ENCODE measurements at places on chromosomes 12 and 14. TPM values are rescaled to one million over a fixed set of nuclear protein-coding genes. Genes with fewer than 3 reads are reported as not detected.

DNA sequence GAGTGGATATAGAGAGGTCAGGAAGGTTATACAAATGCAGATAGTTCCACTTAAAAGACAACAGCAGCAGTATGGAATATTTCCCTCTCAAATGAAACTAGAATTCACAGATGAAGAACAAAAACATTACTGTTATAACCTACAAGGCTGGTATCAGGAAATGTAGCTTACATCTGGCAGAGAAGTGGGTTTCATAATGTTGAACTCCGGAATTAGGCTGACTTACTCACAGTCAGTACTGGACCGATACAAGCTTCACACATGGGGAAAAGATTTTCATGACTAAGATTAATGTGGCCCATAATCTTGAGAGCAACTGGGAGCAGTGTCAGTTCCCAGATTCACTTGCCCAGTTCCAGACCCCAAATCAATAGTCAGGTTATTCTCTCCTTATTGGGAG lies 353.9 kb downstream of the DUSP6 start:
- DNase-seq = no peak

DNA sequence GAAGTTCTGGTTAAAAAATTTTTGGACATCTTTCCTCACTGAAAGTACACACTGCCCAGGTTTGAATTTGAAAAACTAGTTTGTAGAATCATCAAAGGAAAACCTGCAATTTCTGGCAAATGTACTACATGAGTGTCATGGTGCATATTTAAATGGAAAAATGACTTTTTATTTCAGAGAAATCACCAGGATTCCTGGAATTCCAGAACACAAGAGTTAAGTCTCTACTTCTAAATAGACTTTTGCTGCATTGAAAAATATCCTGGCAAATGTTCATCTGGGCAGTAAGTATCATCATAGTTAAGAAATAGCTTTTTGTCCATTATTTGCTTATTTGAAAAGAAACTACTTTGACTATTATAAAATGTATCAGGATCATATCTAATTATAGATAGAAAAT lies 275.1 kb downstream of the PRKD1 start:
- DNase-seq = no peak

GRCh38 chr12:104122298-104122697 lies 15.7 kb downstream of the NFYB start:
- no peak for DNase-seq

DNA sequence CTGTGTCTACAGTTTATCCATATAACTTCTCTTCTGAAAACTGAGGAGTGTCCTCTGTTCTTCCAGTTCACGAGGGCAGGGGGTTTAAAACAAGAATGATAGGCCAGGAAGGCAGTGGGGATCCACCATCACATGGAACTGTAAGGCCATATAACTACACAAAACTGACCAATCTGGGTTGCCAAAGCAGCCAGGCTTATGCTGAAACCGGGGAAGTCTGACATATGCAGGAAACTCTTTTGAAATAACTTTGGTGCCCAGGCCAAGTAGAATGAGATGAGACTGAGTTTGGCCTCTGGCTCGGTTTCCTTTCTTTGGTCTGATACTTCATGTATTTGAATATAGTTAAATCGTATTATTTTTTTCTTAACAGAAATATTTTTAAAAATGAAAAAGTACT lies 18.0 kb upstream of the ATF1 start:
- DNase-seq = no peak

DNA sequence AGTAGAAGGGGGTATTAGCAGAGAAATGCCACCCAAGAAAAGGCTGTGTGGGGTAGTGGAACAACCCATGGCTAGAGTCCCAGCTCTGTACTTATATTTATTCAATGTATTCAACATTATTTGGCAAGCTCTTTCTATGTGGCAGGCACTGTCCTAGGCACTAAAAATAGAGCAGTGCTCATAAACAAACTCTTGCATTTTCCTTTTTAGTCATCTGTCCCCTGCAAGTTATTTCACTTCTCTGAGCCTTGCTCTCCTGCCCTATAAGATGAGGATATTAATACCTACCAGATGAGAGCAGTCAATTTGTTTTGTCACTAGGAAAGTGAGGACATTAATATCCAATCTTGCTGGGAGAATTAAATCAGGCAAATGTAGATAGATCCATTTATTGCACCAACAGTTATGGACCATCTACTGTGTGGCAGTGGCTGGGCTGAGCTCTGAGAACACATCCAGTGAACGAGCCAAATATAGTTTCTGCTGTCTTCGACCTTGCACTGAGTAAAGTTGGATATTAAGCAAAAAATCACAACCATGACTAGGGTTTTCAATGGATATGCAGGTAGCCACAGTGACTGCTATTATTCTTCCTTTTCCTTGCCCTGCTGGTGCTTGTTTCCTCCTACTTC lies 314.3 kb upstream of the TBX3 start:
- DNase-seq = no peak

GRCh38 chr14:104531421-104532190 lies 48.0 kb upstream of the C14orf180 start:
- no peak for DNase-seq

- no peak for DNase-seq
Measured at GRCh38 chr14:95061317-95062093, 95.8 kb downstream of the DICER1 start.

DNA sequence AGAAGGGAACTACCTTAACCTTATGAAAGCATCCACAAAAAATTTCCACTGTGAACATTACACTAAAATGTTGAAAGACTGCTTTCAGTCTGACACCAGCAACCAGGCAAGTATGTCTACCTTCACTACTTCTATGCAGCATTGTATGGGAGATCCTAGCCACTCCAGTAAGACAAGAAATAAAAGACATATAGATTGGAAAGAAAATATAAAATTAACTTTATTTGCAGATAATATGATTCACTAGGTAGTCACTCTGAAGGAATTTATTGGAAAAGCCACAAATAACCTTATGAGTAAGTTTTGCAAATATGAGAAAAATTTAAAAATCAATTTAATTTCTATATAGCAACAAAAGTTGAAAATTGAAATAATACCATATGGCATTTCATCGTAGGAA lies 172.0 kb downstream of the RERGL start:
- no peak for DNase-seq

DNA sequence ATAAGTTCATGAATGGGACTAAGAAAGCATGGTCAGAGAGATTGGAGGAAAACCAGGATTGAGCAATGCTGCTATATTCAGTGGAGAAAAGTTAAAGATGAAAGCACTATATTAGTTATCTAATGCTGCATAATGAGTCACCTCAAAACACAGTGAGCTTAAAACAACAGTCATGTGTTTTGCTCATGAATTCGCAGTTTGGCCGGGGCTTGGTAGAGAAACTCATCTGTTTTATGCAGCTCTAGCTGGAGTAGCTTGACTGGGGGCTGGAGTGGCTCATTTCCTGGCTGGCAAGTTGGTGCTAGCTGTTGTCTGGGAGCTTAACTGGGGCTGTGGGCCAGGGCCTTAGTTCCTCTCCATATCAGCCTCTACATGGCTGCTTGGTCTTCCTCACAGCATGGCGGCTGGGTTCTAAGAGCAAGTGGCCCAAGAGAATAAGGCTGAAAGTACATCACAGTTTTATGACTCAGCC lies 90.1 kb downstream of the ADCK1 start:
- DNase-seq = no peak

DNA sequence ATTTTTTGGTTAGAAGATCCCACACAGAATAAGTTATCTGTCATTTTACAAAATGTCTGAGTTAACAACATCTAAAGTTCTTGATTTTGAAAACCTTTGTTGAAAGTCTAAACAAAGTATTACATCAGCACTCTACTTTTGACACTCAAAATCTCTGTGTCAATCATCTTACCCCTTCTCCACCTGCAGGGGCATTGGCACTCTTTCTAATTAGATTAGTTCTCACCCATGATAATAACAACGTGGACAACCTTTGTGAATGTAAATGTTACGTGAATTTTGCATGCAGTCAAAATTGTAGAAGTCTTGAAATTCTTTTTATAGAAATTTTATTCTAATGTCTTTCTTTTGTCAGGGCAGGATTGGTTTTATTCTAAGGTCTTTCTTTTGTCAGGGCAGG lies 33.5 kb upstream of the PPFIA2 start:
- no peak for DNase-seq

DNA sequence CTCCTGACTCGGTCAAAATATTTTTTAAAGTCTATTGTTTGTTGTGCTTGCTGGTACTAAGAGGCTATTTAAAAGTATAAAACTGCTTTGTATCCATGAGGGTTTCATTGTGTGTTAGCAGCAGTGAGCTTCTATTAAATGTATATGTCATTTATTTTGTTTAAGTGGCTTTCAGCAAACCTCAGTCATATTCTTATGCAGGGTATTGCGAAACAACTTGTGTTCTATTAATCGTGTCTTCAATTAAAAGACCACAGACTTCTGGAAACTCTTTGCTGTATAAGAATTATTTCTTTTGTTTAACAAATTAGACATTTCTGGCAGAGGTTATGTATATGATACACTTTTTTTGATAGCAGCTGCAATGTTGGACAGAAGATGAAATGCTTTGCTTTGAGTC lies 6.5 kb downstream of the IAPP start:
- no peak for DNase-seq

DNA sequence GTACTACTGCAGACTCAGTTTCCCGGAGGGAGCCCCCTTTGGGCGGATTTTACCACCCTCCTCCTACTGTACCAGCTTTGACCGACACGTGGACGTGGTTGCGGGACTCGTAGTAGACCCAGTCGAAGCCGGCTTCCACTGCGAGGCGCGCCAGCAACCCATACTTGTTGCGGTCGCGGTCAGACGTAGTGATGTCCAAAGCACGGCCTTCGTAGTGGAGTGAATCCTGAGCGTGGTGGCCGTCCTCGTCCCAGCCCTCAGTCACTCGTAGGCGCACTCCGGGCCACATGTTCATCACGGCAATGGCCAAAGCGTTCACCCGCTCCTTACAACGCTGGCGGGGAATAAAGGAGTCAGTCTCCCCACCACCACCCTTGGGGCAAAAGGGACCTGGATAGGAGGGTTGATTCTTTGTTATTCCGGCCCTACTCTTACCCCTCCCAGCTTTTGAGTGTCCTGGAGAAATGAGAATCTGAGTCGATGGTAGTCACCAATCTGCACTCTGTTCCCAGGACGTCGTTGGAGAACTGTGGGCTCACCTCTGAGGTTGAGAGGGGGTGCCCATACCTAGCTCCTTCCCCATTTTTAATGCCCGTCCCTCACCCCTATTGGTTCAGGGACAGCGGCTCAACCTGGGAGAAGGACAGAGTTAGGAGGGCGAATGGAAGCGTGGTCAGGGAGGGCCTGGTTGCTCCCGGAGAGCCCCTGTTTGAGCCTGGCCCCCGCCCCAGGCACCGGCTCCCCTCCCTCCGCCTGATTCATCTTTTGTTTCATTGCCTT lies 3.4 kb downstream of the DHH start:
- DNase-seq = no peak

- DNase-seq = no peak
Measured at GRCh38 chr12:9881246-9881645, at the start of gene KLRF2. Gene KLRF2 (plus strand): TSS chr12:9881489. CDS start chr12:9881596, 107 bp downstream.

GRCh38 chr12:63419154-63419553 lies 249.1 kb downstream of the DPY19L2 start:
- no peak for DNase-seq

- no peak for DNase-seq
Measured at GRCh38 chr12:100706033-100706432, 88.5 kb upstream of the ANO4 start.

GRCh38 chr12:64124511-64125197 lies 97.4 kb downstream of the KICS2 start:
- no peak for DNase-seq

DNA sequence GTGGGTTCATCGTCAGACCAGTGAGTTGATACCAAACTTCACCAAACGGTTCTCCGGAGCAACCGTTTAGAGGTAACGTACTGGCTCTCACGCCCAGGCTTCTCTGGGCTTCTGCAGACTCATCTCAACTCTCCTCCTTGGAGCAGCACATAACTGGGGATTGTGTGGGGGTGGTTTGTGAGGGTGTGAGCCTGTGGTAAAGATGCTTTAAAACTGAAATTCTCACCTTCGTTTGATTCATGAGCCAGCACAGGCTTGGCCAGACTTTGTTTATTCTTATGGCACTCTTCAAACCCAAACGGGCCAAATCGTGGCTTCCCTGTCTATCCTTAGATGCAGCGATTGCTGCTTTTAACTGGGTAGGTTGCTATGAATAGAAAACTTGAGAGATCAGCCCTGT lies 121.3 kb downstream of the SAMD4A start:
- DNase-seq = no peak

The PMEL gene
- polyA plus RNA-seq = not detected

The KRT78 gene
- polyA plus RNA-seq = 0.28 TPM

The PLXNC1 gene
- 3.3 TPM for polyA plus RNA-seq

The PLA2G1B gene
- not detected for polyA plus RNA-seq

The VSX2 gene
- polyA plus RNA-seq = not detected

The ARHGDIB gene
- 2,434 TPM for polyA plus RNA-seq

The ANO4 gene
- not detected for polyA plus RNA-seq

The ESPL1 gene
- 0.53 TPM for polyA plus RNA-seq

The ORMDL2 gene
- 163 TPM for polyA plus RNA-seq

The ST8SIA1 gene
- not detected for polyA plus RNA-seq

The HECTD4 gene
- polyA plus RNA-seq = 2.6 TPM

The FAM222A gene
- not detected for polyA plus RNA-seq
